Hematopoietic multipotent progenitor cell (in vitro differentiated cells): ENCODE measurements at places on chromosomes 5 and 9. TPM values are rescaled to one million over a fixed set of nuclear protein-coding genes. Genes with fewer than 3 reads are reported as not detected.

- DNase-seq = no peak
These were observed 175.6 kb downstream of the IRX2 start for GRCh38 chr5:2575871-2576270.

S100Z gene
- 3.5 TPM for total RNA-seq

- no peak for DNase-seq
These were observed 62.0 kb downstream of the TTLL11 start for GRCh38 chr9:122031157-122031556.

FNIP1 gene
- 45.8 TPM for total RNA-seq

SEC16A gene
- total RNA-seq = 39.9 TPM
